ENCODE measurements at places on chromosomes 7 and 10. TPM values are rescaled to one million over a fixed set of nuclear protein-coding genes. Genes with fewer than 3 reads are reported as not detected.

DNA sequence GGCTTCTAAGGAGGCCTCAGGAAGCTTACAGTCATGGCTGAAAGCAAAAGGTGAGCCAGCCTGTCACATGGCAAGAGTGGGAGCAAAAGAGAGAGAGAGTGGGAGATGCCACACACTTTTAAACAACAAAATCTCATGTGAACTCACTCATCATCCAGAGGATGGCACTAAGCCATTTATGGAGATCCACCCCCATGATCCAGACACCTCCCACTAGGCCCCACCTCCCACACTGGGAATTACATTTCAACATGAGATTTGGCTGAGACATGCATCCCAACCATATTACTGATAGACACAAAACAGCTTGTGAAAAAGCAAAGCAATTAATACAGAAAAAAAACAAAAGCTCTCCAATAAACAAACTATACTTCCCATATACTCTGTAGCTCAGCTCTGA is 210.3 kb downstream of the GALNT17 start:
- peaks cover 3% of the 10 kb centered on the region for H3K36me3 ChIP-seq
- H3K4me1 ChIP-seq, result peaks cover 20% of the 10 kb centered on the region
- no peaks in the 10 kb centered on the region for H3K27me3 ChIP-seq
- no peak for DNase-seq
- no peak overlapping the region for H3K4me3 ChIP-seq

DNA sequence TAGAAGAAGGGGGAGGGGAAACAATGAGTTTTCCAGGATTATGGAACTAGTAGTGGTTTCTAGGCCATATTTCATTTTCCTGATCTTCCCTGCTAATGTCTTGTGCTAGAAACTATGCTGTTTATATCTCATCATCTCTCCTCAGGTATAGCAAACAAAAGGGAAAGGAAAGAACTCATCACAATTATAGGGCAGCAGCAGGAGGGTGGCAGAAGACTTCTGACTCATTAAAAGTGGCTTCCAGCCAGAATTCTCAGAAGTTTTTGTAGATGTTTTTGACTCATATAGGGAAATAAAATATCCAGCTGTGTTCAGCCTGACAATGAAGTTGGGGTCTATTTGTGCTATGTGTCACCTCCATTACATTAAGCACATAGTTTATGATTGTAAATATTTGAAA is 6.5 kb downstream of the AHR start:
- H3K36me3 ChIP-seq, result no peaks in the 10 kb centered on the region
- H3K4me1 ChIP-seq, result peaks cover 29% of the 10 kb centered on the region
- no peak overlapping the region for H3K4me3 ChIP-seq
- no peak overlapping the region for H3K27ac ChIP-seq
- H3K27me3 ChIP-seq, result peaks cover 3% of the 10 kb centered on the region
- no peak for DNase-seq

GRCh38 chr7:148999192-148999591 is 29.1 kb downstream of the PDIA4 start:
- no peak overlapping the region for H3K27ac ChIP-seq
- no peak overlapping the region for H3K4me3 ChIP-seq
- H3K27me3 ChIP-seq, result no peaks in the 10 kb centered on the region
- peaks cover 16% of the 10 kb centered on the region for H3K36me3 ChIP-seq
- H3K4me1 ChIP-seq, result no peaks in the 10 kb centered on the region

- H3K27ac ChIP-seq, result no peak overlapping the region
- no peak for DNase-seq
- H3K36me3 ChIP-seq, result no peaks in the 10 kb centered on the region
Measured at GRCh38 chr7:138726288-138726687, 25.1 kb upstream of the SVOPL start.

DNA sequence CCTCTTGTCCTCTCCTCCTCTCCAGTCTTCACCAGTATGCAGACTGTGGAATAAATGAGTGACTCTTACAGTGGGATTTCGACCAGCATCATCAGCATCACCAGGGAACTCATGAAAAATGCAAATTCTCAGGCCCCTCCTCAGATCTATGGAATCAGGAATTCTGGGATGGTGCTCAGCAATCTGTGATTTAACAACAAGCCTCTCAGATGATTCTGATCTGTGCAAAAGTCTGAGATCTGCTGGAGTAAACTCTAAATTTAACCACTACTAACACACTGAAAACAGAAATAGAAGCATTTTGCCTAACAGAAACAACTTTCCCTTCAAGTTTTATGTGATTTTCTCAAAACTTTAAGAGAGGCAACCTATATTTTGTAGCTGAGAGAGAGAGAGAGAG is 124.8 kb upstream of the FAM3C start:
- H3K4me1 ChIP-seq, result peaks cover 3% of the 10 kb centered on the region
- H3K4me3 ChIP-seq, result no peak overlapping the region
- no peaks in the 10 kb centered on the region for H3K36me3 ChIP-seq
- H3K27me3 ChIP-seq, result no peaks in the 10 kb centered on the region
- DNase-seq, result no peak
- H3K27ac ChIP-seq, result no peak overlapping the region

The SNCG gene
- 92.0 TPM for total RNA-seq
